ENCODE measurements at places on chromosomes 12 and 14.

- no peak for DNase-seq
These were observed 20.9 kb downstream of the HNRNPC start for GRCh38 chr14:21248338-21248737.

- no peak for DNase-seq
These were observed 41.2 kb downstream of the PRIMA1 start for GRCh38 chr14:93747102-93747501.

DNA sequence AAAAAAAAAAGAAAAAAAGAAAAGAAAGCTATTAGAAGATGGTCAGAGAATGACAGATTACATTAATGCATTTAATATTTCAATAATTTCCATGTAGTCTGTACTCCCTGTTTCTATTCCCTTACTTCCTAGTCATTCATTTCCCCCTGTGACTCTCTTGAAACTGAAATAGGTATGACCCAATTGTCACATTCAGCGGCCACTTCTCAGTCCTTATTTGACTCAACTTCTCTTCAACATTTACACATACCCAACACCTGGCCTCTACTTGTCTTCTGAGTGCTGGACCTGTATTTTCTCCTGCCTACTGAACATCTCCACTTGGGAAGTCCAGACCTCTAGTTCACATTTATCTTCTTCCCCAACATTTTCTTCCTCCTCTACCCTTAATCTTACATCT, 7.2 kb downstream of the EEA1 start:
- no peak for DNase-seq

- DNase-seq = no peak
These were observed 189.2 kb upstream of the C14orf180 start for GRCh38 chr14:104390221-104390931.

GRCh38 chr14:41960281-41960680, 353.6 kb downstream of the LRFN5 start:
- no peak for DNase-seq

- DNase-seq = no peak
These were observed 7.6 kb upstream of the E2F7 start for GRCh38 chr12:77072833-77073495.

GRCh38 chr12:131087991-131088700, 134.4 kb downstream of the ADGRD1 start:
- DNase-seq = no peak

GRCh38 chr14:56274556-56274955, 156.3 kb downstream of the PELI2 start:
- DNase-seq = no peak

- no peak for DNase-seq
These were observed 156.4 kb downstream of the ETNK1 start for GRCh38 chr12:22781339-22781738.

GRCh38 chr14:79253576-79253975, 957.7 kb downstream of the DIO2 start:
- no peak for DNase-seq

- no peak for DNase-seq
These were observed 193.1 kb downstream of the SOX5 start for GRCh38 chr12:23756416-23756815.

GRCh38 chr14:89827265-89827664, 127.3 kb downstream of the EFCAB11 start:
- DNase-seq = no peak

DNA sequence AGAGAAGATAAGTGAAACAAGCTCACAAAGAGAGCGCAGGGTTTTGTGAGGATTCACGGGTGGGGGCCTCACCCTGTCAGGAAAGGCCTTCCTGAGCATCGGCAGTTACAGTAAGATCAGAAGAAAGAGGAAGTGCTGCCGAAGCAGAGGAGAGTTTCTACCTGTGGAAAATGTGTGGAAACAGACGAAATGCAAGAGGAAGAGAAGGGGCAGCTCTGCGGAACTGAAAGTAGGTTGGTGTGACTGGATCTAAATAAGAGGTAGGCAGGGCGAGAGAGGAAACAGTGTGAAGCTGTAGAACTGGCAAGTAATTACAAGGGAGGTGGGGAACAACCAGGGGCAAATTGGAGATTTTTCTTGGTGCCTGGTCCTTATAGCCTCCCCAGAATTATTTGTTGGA, 2.6 kb downstream of the GPR68 start:
- no peak for DNase-seq

- DNase-seq = no peak
These were observed 75.6 kb downstream of the LMO3 start for GRCh38 chr12:16530268-16530850.

- DNase-seq = no peak
These were observed 20.5 kb downstream of the RBMS2 start for GRCh38 chr12:56542164-56542563.

GRCh38 chr14:74922752-74923401, at the start of gene RPS6KL1:
Gene RPS6KL1 (minus strand): TSS chr14:74923260. CDS start chr14:74921541, 1,719 bp downstream.
- peak; percentile 54 for DNase-seq

DNA sequence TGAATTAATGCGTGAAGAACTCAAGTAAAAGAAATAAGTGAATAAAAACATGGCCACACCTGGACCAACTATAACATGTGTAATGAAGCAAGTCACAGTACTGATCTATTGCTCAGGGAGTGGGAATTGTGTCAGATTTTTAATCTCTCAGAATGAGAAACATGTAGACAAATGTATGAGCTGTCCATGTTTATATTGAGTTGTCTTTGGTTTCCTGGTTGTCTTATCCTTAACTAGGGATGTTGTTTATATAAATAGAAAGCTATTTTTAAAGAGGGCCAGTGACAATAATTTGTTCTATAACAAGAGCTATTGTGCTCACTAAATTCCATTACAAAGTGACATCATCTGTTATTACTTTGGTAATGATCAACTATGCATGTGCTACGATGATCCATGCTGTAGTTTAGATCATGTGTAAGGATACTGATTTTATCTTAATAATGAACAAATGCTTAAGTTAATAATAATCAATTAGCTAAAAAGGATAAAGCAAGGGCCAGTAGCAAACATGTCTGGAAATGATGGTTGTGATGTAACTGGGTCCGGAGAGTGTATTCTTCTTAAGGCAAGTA, 91.3 kb upstream of the RTL1 start:
- no peak for DNase-seq

Data from stimulated activated CD4-positive, alpha-beta T cell treated with anti-CD3 and anti-CD28 coated beads, Interleukin-12 subunit alpha, Interleukin-12 subunit beta, amount 100 ng/mL, for 24 hours (primary cell).